ENCODE measurements at places on chromosomes 5 and 9. TPM values are rescaled to one million over a fixed set of nuclear protein-coding genes. Genes with fewer than 3 reads are reported as not detected.
A peak's percentile ranks its signal among the peaks of the same experiment; 100 is the strongest.

DNA sequence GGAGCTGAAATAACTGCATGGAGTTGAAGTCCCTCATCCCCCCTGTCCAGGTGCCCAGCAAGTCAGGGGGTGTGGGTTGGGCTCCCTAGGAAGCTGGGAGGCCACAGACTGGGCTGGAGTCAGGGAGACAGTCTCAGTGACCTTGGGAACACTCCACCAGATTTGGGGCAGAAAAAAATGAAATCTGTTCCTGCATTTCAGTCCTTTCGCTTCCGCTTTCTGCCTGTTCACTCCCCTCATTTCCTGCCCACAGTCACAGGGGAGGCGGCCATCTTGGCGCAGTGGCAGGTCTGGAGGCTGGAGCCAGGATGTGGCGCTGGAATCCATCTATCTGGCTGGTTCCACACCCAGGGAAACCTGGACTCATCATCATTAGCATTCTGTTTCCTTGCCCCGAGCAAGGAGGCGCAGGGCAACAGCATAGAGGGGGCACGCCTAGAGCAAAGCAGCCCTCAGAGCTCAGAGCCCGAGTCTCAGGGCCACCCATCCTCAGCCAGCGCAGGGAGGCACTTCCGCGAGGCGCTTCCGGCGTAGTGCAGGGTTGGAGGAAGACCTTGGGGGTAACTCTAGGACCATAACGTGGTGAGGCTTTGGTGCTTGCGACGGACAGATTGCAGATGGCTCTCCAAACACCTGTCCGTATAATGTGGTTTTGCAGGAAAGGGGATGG lies 86.2 kb upstream of the HSPA9 start:
- no peak for DNase-seq
- no peak overlapping the region for H3K27ac ChIP-seq
- H3K4me1 ChIP-seq = peaks cover 63% of the 10 kb centered on the region
- no peak overlapping the region for H3K4me3 ChIP-seq
- H3K36me3 ChIP-seq = no peaks in the 10 kb centered on the region
- no peaks in the 10 kb centered on the region for H3K27me3 ChIP-seq

DNA sequence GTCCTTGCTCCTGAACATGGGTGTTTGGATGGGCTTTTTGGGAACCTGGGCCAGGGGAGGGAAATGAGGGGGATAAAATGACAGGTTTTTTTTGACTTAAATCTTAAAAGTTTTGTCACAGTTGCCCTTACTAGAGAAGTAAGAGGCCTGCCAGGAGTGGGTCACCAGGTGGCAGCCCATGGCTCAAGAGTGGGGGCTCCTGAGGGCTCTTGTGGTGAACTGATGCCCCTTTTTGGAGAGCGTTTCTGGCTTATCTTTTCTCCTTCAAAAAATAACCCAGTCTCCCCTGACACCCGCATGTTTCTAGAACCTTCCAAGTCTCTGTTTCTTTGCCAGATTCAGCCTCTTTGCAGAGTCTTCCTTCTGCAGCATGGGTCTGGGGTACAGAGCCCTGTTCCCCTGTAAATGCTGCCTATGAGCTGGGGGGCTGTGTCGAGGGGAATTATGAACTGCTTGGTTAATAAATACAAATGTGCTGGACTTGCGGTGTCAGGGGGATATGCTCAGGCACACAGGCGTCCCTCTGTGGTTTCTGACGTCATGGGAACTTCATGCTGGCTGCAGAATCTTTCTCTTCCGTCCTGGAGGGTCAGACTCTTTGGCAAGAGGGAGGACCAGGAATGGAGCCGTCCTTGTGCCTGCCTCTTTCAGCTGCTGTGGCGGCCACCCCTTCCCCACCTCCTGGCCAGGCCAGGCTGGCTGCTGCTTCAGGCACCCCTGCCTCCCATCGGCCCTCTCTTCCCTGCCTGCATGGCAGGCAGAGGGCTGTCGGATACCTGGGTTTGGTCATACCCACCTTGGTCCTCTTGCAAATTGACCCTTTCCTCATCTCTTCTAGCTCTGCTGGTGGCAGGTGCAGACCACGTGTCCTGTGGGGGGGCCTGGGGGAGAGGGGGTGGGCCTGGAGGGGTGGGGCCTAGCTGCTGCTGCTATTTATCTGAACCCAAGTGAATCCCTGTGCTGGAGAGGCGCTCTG lies 30.1 kb downstream of the PTPA start:
- peaks cover 91% of the 10 kb centered on the region for H3K4me1 ChIP-seq
- peak overlapping the region; percentile 71 for H3K4me3 ChIP-seq
- peak overlapping the region; percentile 100 for H3K27ac ChIP-seq
- peaks cover 29% of the 10 kb centered on the region for H3K36me3 ChIP-seq

DNA sequence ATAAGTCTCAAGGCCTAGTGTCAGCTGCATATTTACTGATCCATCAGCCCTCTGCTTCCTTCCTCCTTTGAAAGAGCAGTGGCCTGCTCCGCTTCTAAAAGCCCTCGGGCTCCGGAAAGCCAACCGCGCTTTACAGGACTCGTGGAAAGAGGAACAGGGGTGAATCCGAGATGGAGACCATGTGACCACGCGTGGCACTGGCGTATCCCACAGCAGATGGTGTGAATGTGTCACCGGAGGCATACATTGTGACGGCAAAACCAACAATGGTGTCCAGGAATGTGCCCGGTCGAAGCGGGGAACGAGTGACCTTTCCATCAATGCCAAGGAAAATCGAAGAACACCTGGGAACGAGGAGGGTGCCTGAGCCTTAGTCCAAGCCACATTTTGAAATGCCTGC lies 484.6 kb downstream of the SPATA31A7 start:
- DNase-seq = no peak
- no peaks in the 10 kb centered on the region for H3K36me3 ChIP-seq
- no peaks in the 10 kb centered on the region for H3K4me1 ChIP-seq
- H3K4me3 ChIP-seq = no peak overlapping the region
- no peak overlapping the region for H3K27ac ChIP-seq

GRCh38 chr9:97907046-97907445 lies 15.3 kb downstream of the TRMO start:
- peak overlapping the region; percentile 17 for H3K27ac ChIP-seq
- H3K4me1 ChIP-seq = peaks cover 23% of the 10 kb centered on the region
- H3K4me3 ChIP-seq = no peak overlapping the region
- no peak for DNase-seq
- peaks cover 51% of the 10 kb centered on the region for H3K36me3 ChIP-seq

- no peak for DNase-seq
- H3K4me3 ChIP-seq = no peak overlapping the region
- H3K27me3 ChIP-seq = peaks cover 46% of the 10 kb centered on the region
- no peaks in the 10 kb centered on the region for H3K4me1 ChIP-seq
- H3K27ac ChIP-seq = no peak overlapping the region
Observed at GRCh38 chr9:108639696-108640095, 216.1 kb downstream of the ACTL7B start.

DNA sequence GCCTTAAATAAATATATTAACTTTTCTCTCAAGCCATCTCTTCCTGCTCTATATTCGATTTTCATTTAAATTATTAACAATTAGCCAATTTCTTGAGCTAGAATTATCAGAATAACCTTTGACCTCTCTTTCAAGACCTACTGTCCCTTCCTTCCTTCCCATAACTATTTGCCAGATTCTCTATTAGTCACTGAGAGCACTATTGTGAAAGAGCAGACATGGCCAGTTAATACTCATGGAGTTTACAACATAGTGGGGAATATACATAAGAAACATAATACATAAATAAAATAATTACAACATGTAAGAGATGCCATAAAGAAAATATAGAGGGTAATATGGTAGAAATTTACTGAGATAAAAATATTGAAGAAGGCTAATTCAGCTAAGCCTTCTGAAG lies 72.1 kb upstream of the CHD1 start:
- no peak for DNase-seq
- H3K27me3 ChIP-seq = no peaks in the 10 kb centered on the region
- no peaks in the 10 kb centered on the region for H3K36me3 ChIP-seq
- no peaks in the 10 kb centered on the region for H3K4me1 ChIP-seq
- no peak overlapping the region for H3K27ac ChIP-seq
- no peak overlapping the region for H3K4me3 ChIP-seq

DNA sequence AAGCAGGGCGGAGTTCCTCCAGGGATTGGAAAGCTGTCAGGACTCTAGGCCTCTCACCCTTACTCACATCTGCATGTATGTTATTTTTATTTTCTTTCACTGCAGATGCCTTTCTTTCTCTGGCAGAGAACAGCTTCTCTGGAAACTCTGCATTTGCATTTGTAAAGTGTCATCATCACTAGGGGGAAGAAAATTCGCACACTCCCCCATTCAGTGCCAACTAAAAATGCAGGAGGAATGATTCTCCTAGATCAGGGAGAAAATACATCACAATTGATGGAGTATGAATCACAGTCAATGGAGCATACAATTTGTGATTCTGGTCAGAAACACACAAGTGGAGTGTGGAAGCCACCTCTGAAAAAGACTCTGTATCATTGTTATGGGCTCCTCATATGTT lies 351.4 kb upstream of the FTMT start:
- no peaks in the 10 kb centered on the region for H3K36me3 ChIP-seq
- no peak for DNase-seq
- no peaks in the 10 kb centered on the region for H3K27me3 ChIP-seq
- H3K4me1 ChIP-seq = peaks cover 9% of the 10 kb centered on the region
- no peak overlapping the region for H3K27ac ChIP-seq
- no peak overlapping the region for H3K4me3 ChIP-seq

GRCh38 chr5:62707131-62707530 lies 128.5 kb downstream of the LRRC70 start:
- H3K4me3 ChIP-seq = no peak overlapping the region
- H3K27ac ChIP-seq = no peak overlapping the region
- H3K27me3 ChIP-seq = no peaks in the 10 kb centered on the region
- no peaks in the 10 kb centered on the region for H3K4me1 ChIP-seq
- DNase-seq = no peak
- H3K36me3 ChIP-seq = no peaks in the 10 kb centered on the region

DNA sequence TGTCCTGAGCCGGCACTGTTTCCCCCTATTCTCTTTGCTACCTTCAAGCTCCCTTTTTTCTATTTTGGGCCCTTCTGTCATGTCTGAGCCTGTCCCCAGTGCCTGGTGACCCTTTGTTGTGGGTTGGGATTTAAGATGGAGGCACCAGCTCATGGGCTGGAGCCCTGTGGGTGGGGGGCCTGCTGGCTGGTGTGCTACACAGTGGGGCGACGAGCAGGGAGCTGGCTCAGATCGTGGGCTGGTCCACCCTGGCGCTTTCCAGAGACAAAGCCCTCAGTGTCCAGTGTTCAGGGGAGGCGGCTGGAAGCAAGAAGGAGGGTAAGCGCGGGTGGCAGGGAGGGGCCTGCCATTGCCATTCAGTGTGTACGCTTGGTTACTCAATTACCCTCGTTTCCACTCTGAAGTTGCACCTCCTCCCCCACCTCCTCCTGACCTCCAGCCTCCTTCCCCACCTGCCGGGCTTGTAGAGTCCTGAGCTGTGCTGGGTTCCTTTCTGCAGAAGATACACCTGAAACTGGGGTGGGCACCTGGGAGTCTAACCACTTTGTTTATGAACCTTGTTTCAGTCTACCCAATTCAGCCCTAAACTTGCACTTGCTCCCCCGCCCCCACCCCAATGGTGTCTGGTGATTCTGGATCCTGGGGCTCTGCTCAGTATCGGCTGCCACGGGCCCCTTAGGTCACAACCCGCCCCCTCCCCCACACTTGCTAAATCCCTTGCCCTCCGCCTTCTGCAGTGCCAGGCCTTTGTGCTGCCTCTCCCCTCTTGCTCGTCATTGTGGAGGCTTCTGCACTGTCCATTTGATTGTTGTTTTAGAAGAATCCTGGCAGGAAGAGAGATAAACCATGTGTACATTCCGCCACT lies 49.9 kb downstream of the MVB12B start:
- H3K36me3 ChIP-seq = peaks cover 5% of the 10 kb centered on the region
- H3K27ac ChIP-seq = peak overlapping the region; percentile 58
- no peaks in the 10 kb centered on the region for H3K27me3 ChIP-seq
- peaks cover 52% of the 10 kb centered on the region for H3K4me1 ChIP-seq

- H3K4me3 ChIP-seq = no peak overlapping the region
- no peaks in the 10 kb centered on the region for H3K4me1 ChIP-seq
Observed at GRCh38 chr5:72067682-72068470, 39.4 kb upstream of the MAP1B start.

DNA sequence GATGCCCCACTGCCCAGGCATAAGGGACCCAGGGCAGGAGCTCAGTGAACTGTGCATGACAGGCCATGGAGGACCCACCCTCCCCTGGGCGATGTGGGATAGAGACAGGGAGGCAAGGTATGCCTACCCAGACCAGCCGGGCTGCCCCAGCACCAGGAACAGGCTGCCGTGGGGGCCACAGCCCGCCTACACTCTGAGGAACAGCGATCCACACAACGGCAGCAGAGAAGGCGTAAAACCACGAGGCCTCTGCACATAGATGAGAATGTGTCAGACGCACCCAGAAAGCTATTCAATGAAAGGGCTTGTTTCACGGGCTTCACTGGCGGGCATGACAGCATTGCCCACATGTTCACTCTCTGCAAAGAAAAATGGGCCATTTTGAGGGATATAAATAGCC lies 49.5 kb downstream of the SEMA4D start:
- no peak overlapping the region for H3K4me3 ChIP-seq
- no peaks in the 10 kb centered on the region for H3K27me3 ChIP-seq
- peaks cover 40% of the 10 kb centered on the region for H3K4me1 ChIP-seq
- no peak for DNase-seq
- H3K36me3 ChIP-seq = no peaks in the 10 kb centered on the region

DNA sequence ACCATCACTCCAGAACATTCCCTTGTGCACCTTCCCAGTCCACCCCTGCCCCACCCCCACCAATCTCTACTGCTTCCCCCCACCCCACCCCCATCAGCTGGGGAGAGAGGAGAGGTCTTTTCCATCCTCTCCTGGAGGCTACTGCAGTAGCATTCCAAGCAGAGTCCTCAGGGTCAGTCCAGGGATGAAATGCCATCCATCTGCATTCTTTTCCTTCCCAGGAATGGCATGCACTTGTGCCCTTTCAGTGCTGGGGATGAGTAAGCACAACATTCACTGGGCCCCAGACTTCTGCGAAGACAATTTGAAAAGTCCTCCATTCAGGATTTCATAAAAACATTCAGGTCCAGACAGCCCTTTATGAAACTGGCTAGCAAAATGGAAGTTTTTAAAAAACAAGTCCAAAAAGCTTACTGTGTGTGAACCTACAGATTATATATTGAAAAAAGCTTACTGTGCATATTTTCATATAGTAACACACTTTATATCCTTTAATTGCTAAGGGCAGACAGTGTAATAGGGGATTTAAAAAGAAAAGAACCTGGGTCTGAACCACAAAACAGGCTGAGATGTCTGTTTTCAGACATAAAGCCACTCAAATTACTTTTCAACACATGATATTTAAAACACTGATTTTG lies 50.0 kb upstream of the GOLPH3 start:
- no peak overlapping the region for H3K4me3 ChIP-seq
- peaks cover 11% of the 10 kb centered on the region for H3K36me3 ChIP-seq
- H3K27me3 ChIP-seq = no peaks in the 10 kb centered on the region
- DNase-seq = no peak
- peak overlapping the region; percentile 82 for H3K27ac ChIP-seq
- H3K4me1 ChIP-seq = peaks cover 22% of the 10 kb centered on the region

- H3K27ac ChIP-seq = peak overlapping the region; percentile 77
- H3K4me3 ChIP-seq = no peak overlapping the region
- H3K36me3 ChIP-seq = peaks cover 13% of the 10 kb centered on the region
- peaks cover 52% of the 10 kb centered on the region for H3K4me1 ChIP-seq
- no peak for DNase-seq
- no peaks in the 10 kb centered on the region for H3K27me3 ChIP-seq
Observed at GRCh38 chr5:158727136-158727535, 372.6 kb downstream of the EBF1 start.

Gene TMEM215
- total RNA-seq = not detected

Gene POU5F2
- 0.16 TPM for total RNA-seq

Gene FLT4
- total RNA-seq = 6.1 TPM

Gene CER1
- not detected for total RNA-seq

Gene CCDC152
- total RNA-seq = 0.80 TPM
